ENCODE measurements at places on chromosomes 1 and 21.
A peak's percentile ranks its signal among the peaks of the same experiment; 100 is the strongest.

GRCh38 chr1:108080448-108080847 is 115.5 kb upstream of the VAV3 start:
- DNase-seq: peak; percentile 27

GRCh38 chr21:45607909-45608295 is 35.6 kb upstream of the PCBP3 start:
- DNase-seq: no peak

- DNase-seq: peak; percentile 82
Measured at GRCh38 chr1:22416555-22417454, 34.8 kb upstream of the ZBTB40 start.

GRCh38 chr1:183277821-183278738 is 92.0 kb downstream of the LAMC2 start:
- no peak for DNase-seq

- DNase-seq: no peak
Measured at GRCh38 chr1:59027177-59027576, 243.3 kb upstream of the JUN start.

DNA sequence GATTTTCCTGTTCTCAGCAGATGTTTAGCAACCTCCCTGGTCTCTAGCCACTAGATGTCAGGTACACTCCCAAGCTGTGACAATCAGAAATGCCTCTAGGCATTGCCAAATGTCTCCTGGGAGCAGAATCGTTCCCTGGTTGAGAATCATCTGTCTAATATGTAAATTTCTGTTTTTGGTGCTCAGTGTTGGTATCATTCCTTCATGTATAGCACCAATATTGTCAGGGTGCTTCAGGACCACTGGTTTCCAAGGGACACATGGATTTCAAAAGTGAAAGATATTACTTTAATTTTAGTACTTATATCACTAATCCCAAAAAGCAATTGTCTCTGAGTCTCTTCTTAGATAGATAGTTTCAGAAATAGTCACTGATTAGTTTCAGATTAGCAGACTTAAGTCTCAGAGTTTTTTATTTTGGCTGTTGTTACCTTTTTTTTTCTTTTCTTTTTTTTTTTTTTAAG is 160.1 kb downstream of the PTPRC start:
- DNase-seq: no peak

DNA sequence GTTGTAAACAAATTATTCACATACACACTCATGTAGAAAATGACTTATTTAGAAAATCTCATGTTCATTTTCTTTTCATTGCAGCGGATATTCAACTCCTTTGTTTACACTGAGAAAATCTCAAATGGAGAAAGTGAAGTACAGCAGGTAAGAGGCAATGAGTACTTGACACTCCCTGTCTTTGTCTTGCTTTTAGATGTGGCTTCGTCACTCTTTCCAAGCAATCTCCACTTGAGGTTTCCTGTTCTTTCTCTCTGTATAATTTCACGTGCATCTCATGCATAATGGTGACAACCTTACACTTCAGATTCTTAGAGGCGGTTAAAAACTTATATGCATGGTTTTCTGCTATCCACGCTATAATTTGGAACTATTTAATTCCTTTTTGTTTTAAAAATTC is 80.6 kb downstream of the CACHD1 start:
- no peak for DNase-seq

DNA sequence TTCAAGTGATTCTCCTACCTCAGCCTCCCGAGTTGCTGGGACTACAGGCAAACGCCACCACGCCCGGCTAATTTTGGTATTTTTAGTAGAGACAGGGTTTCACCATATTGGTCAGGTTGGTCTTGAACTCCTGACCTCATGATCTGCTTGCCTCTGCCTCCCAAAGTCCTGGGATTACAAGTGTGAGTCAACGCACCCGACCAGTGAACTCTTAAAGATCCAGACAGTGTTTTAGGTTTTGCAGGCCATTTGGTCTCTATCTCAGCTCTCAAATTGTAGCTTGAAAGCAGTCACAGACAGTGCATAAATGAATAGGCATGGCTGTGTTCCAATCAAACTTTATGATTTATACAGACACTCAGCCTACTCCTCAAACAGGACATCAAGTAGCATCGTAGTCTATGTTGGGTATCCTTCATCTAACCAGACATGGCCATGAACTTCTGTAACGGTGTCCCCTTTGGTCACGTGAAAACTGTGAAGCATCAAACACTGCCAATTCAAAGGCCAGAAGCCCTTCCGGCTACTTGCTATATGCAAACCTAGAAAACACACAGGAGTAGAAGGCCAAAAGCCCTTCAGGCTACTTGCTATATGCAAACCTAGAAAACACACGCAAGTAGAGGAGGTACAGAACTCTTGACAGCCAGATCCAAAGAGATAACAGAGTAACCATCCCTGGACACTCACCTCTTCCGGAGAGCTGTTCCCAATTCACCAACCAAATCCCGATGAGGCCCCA is 3.1 kb downstream of the FUCA1 start:
- no peak for DNase-seq

GRCh38 chr1:17757426-17757825 is 2.3 kb downstream of the ACTL8 start:
- no peak for DNase-seq

DNA sequence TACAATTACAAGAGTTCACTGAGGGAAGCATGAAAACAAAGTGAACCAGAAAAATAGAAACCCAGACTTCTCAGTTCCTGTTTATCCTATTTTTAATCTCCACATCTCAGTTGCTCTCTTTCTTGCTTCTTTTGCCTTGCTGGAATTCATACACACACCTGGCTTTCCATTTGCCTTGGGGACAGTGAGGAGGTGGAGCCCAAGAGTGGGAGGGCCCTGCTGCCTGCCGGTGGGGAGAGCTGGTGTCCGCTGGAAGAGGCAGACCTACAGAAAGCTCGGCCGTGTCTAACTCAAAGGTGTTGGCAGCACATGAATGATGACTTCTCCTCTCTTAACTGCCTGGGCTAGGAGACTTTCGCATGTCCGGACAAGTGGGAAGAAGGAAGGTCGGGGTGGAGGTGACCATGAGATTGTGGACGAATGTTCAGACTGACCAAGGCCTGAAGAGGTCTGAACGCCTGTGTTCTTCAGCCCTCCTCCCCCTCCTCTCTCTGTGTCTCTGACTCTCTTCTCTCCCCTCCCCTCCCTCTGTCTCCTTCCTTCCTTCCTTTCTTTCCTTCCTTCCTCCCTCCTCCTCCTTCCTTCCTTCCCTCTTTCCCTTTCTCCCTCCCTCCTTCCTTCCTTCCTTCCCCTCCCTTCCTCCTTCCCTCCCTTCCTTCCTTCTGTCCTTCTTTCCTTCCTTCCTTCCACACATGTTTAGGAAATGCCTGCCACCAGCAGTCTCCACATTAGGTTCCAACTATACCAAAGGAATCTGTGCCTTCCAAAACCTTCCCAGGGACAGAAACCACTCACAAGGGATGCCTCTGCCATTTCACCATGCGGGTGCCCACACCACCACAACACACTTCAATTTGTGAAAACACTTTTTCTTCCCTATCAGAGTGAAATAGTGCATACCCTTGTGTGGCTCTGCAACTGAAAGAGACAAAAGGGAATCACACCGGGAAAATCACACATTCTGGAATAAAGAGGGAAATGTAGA is 157.3 kb upstream of the RUNX1 start:
- DNase-seq: no peak

- DNase-seq: no peak
Measured at GRCh38 chr1:194535369-194535768, 1349.0 kb upstream of the B3GALT2 start.

DNA sequence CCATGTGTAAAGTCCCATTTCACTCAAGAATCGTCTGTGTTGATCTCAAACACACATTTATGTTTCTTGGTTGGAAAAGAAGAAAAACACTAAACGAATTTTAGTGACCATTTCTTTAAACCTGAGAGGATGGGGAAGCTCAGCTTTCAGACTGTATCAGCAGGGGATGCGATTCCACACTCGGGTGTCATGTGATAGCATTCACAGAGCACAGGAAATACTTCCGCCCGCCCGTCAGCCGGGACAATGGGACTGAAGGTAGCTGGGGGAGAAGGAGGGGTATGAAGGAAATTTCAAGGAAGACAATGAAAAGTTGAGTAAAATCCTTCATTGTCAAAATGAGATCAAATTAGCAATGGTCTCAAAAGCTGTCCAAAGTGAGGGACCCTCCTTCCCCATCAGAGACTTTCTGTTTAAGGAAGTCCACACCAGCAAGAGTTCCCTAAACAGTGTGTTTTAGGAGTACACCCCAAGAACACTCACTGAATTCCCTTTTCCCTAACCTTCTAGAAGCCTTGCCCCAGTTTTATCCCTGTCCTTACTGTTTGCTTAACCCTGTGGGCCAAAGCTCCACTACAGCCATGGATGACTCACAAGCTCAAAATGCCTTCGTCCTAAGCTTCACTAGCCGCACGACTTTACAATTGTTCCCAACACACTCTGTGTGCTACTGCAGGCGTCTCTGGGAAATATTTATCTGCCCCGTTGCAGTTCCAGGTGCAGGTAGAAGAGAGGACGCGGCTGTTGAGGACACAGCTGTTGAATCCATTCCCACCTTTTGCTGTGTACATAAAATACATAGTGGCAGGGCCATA is 51.4 kb upstream of the SIM2 start:
- DNase-seq: no peak

GRCh38 chr1:113929750-113930498 is 800 bp downstream of the HIPK1 start:
- peak; percentile 89 for DNase-seq

- no peak for DNase-seq
Measured at GRCh38 chr1:61572046-61572445, 152.9 kb downstream of the TM2D1 start.

DNA sequence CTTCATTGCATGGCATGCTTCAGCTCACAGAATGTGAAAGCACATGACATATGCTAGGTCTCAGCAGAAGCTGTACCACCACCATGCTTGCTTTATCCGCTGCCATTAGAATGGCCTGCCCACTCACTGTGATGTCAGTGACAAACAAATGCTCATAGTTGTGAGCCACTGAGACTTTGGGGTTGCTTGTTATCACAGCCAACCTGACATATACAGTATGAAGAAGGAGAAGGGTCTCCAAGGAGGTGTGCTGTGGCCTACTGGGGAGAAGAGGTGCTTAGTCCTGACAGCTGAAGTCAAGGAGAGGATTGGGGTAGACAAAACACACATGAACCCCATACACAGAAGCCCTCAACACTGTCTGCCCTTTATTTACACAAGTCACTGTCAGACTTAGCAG is 19.5 kb upstream of the TENT5C start:
- no peak for DNase-seq

DNA sequence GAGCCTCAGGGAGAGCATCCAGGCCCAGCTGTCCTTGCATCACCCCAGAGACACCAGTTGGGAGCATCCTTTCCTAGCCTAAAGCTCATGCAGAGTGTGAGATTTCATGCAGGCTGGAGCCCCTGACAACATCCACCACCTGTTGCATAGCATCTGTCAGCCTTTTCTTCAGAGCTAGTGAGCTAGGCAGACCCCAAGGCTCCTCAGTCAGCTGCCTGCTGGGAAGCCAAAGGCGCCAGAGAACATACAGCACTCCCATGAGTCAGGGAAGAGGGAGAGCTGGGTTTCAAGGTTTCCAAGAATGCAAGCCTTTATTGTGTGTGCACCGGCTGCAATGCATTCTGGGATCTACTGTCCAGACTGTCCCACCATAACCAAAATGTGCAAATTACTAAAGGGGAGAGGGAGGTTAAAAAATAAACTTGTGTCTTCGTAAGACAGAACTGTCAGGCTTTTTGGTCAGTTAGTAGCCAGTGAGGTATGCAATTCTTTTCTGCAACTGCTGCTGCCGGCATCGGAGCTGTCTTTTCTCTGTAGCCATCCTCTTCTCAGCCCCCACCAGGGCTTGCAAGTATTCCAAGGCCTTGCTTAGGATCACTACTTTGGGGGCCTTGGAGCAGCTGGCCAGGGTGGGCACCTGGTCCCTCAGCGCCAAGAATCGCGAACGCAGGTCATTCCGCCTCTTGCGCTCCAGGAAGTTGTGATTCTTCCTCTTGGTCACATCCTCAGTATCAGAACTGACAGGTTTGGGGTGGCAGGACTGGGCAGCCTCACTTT is 4.6 kb downstream of the MYCL start:
- no peak for DNase-seq

- DNase-seq: no peak
Measured at GRCh38 chr1:184504955-184505338, 118.1 kb downstream of the C1orf21 start.

DNA sequence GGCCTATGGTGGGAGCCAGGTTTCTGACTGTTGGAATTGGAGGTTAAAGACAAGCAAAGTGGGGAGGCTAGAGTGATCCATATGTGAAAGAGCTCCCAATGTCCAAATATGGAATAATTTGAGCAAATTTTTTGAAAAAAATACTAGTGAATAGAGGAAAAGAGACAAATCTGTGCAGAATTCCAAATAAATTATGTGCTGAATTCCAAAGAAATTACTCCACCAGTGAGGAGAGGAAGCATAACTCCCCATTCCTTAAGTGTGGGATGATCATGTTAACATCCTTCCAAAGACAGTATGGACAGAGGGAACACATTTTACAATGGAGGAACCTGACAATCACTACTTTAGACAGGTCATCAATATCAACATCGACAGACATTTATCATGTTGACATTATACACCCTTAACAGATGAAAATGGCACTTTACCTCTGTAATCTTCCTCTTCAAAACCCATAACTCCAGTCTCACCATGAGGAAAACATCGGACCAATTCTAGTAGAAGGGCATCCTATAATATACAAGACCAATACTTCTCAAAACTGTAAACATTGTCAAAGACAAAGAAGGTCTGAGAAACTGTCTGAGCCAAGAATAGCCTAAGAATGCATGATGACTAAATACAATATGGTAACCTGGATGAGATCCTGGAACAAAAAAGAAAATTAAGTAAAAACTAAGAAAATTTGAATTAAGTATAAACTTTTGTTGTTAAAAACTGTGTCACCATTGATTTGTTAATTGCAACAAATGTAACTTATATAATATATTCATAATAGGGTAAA is 71.5 kb upstream of the RGS4 start:
- no peak for DNase-seq

DNA sequence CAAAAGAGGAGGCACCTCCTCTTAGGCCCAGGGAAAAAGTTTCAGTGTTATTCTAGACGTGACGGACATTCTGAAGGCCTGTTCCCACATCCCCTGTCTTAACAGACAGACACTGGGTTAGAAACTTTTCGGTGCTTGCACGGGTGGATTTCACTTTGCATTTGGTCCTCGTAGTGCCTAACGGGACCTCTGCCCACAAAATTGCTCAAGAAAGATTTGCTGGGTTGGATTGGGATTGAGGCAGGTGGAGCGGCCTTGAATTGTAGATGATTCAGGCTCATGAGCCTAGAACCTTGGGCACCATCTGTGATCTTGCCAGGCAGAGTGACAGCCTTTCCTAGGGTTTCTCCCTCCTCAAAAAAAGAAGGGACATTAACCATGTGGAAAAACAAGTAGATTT is 2.8 kb downstream of the PLA2G5 start:
- DNase-seq: no peak

DNA sequence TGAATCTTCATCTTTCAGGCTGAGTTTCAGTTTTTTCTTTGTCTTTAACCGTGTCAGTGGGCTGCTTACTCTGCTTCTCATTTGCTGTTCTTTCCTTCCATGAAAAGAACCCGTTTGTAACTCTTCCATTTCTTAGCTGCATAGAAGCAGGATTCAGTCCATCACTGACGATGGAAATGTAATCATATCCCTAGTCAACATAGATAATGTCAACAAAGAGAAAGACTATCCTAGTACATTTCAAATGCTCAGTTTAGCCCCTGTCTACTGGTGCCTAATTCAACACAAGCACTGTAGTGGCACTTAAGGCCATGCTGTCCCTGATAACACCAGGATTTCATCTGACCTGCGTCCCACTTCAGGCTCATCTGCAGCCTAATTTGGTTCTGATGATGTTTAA is 376 bp downstream of the GBP1 start:
- DNase-seq: no peak
